ENCODE measurements at places on chromosomes 7 and 10. TPM values are rescaled to one million over a fixed set of nuclear protein-coding genes. Genes with fewer than 3 reads are reported as not detected.

CNPY1 gene
- not detected for total RNA-seq

MPLKIP gene
- 34.1 TPM for total RNA-seq

A1CF gene
- total RNA-seq: not detected

ZPBP gene
- not detected for total RNA-seq

GPR26 gene
- not detected for total RNA-seq

EZH2 gene
- 10.3 TPM for total RNA-seq

GHRHR gene
- total RNA-seq: not detected

ZNF22 gene
- total RNA-seq: 31.4 TPM

HMX2 gene
- not detected for total RNA-seq

TRUB1 gene
- total RNA-seq: 11.2 TPM

VPS50 gene
- total RNA-seq: 54.1 TPM

RAB11FIP2 gene
- total RNA-seq: 33.6 TPM

MCM10 gene
- total RNA-seq: 0.15 TPM

ARMS2 gene
- not detected for total RNA-seq

MLXIPL gene
- total RNA-seq: not detected

GSDME gene
- total RNA-seq: 10.6 TPM

ZNF273 gene
- 12.7 TPM for total RNA-seq

RGS10 gene
- 16.8 TPM for total RNA-seq

RARRES2 gene
- total RNA-seq: 0.46 TPM

NOS3 gene
- total RNA-seq: 0.39 TPM

ZNF736 gene
- total RNA-seq: 79.8 TPM

CPN1 gene
- total RNA-seq: not detected

PITX3 gene
- not detected for total RNA-seq

ENKUR gene
- total RNA-seq: not detected

OR2A1 gene
- not detected for total RNA-seq

TUBAL3 gene
- not detected for total RNA-seq

CYREN gene
- 51.6 TPM for total RNA-seq

PRF1 gene
- total RNA-seq: 1.0 TPM

ZMIZ2 gene
- 442 TPM for total RNA-seq

PPP1R3C gene
- total RNA-seq: not detected

CACNB2 gene
- not detected for total RNA-seq

PAPSS2 gene
- not detected for total RNA-seq

METTL27 gene
- total RNA-seq: 1.9 TPM

CASTOR2 gene
- total RNA-seq: 4.9 TPM
